ENCODE measurements at places on chromosomes 11 and 22.

DNA sequence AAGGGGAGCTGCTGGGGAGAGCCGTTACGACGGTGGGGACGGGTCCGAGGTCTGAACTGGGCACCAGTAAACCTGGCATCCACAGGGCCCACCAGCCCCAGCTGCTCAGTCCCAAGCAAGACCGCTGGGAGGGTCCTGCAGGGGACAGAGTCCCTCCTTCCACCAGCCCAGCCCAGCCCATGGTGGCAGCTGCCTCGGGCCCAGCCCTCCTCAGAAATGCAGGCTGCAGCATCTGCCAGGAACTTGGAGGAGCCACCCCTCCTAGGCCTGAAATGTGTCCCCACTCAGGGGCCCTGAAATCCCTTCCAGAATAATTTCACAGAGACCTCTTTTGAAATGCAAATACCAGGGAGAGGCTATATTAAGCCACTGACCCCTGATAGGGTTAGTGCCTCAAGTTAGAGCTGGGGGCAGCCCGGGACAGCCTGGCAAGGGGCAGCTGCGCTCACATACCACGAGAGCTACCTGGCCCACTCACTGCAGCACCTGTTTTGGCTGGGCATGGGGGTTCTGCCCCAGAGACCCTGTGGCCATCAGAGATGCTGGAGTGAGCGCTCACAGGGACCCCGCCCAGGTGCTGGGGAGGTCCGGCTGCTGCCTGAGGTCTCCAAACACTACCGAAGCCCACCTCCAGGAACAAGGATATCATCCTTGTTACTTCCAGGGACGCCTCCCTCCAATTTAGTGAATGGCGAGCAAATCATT lies 53.1 kb downstream of the CELSR1 start:
- DNase-seq, result no peak

- DNase-seq, result no peak
Measured at GRCh38 chr11:60919320-60919719, 4.9 kb upstream of the TMEM132A start.

DNA sequence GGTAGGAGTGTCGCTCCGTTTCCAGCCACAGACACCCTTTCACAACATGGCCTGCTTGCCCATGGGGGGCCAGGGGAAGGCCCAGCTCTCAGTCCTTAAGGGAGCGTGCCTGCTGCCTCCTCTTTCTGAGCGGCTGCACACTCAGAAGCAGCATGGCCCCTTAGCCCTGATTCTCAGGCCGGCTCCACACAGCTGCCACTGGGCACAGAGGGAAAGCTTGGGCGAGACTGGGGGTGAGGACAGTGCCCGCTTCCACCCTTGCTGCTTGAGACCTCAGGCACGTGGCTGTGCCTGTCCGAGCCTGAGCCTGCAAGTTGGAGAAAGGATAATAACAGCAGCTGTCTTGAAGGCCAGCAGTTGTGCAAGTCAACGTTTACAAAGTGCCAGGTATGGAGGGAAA lies 416.3 kb downstream of the SHANK2 start:
- no peak for DNase-seq

- DNase-seq, result no peak
Measured at GRCh38 chr22:22025320-22026156, 43.0 kb upstream of the TOP3B start.

DNA sequence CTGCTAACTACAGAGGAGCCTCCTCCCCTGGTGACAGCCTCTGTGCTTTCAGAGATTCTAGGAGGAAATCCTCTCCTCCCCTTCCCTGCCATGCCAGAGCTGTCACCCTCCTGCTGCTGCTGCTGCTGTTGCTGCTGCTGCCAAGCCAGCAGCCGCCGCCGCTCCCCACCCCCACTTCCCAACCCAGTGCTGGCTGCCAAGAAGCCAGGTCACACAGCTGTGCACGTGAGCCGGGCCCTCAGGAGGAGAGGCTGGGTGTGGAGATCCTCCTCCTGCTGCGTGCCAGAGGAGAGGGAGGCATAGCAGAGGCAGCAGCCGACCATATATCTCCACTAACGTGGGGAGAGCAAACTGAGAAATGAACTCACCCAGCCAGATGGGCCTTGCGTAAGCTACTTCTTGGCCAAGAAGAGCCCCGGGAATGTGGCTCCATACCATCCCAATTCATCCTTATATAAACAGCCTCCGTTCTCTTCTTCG lies 12.4 kb downstream of the CRY2 start:
- no peak for DNase-seq

DNA sequence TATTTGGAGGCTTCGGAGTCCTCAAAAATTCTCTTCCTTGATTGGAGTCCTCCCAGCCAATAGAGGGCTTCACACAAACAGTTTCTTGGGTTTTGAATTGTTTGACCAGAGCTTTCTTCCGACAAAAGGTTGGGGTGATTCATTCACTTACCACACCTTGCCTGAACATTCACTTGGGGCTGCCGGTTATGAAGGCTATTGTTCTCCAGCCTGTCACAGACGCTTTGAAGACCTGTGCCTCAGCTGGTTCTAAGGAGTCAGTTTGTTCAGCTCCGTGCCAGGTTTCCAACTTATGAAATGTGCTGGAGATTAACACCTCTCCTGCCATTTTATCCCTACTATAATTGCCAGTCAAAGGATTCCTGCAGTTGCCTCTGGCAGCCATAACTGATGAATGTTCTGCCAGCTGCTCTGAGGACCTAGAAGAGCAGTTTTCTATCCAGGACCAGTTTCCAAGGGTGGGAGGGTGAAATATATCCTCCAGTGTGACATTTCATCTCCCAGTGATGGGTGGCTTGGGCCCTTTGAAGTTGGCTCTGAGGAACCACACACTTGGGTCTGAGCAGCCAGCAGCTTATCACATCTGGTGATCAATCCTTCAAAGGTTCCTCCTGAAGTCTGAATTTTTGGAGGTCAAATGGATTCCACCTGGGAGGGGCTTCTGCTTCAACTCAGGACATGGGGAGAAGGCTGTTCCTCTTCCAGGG lies 31.4 kb downstream of the LIMK2 start:
- no peak for DNase-seq

DNA sequence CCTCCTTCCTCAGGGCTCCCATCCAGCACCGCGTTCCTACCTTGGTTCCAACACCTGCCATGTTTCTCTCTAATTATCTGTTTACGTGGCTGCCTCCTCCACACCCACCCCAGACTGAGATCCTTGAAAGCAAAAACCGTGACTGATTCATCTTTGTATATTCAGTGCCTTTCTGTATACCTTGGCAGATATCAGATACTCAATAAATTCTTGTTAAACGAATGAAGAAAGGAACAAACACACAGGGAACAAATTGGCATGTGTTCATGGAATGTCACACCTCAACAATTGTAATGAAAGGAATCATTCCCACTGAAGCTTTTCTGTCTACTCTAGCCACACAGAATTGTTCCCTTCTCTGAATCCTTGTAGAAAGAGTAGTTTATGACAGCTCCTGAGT lies 20.4 kb upstream of the LRRC55 start:
- DNase-seq, result no peak

DNA sequence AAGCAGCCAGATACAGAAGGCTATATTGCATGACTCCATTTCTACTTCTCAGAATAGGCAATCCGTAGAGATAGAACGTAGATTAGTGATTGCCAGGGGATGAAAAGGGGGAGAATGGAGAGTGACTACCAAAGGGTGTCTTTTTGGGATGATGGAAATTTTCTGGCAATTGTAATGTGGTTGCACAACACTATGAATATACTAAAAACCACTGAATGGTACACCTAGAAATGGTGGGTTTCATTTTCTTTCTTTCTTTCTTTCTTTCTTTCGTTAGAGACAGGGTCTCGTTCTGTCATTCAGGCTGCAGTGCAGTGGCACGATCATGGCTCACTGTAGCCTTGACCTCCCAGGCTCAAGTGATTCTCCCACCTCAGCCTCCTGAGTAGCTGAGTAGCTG lies 54.4 kb downstream of the BID start:
- DNase-seq, result no peak

All from activated naive CD4-positive, alpha-beta T cell treated with anti-CD3 and anti-CD28 coated beads, Interleukin-2, amount 10 ng/mL, durations not matched to agents 7 days and 5 days (primary cell).